ENCODE measurements at places on chromosomes 2 and 18.

DNA sequence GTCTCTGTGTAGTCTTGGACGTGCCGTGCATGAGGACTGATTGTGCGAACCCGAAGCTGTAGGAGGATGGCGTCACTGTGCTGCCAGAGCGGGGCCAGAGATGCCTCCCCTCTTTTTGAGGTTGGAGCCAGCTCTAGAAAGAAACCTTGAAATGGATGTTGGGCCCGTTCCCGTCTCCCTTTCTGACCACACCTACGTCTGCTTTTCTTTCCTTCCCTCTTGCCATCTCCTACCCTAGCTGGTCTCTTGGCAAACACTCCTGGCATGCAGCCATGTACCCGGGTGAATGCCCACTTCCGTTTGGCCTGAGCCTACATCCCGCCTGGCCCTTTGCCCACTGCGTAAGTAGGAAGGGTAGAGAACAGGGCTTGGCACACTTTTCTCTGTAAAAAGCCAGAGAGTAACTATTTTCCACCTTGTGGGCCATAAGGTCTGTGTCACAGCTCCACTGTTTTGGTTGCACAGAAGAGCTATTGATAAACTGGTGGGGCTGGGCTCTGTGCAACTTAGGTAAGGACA lies 37.4 kb downstream of the SH3BP4 start:
- no peak for DNase-seq

GRCh38 chr2:224523626-224524577 lies 61.3 kb downstream of the CUL3 start:
- DNase-seq, result no peak

GRCh38 chr2:67670747-67671183 lies 273.6 kb downstream of the ETAA1 start:
- no peak for DNase-seq

DNA sequence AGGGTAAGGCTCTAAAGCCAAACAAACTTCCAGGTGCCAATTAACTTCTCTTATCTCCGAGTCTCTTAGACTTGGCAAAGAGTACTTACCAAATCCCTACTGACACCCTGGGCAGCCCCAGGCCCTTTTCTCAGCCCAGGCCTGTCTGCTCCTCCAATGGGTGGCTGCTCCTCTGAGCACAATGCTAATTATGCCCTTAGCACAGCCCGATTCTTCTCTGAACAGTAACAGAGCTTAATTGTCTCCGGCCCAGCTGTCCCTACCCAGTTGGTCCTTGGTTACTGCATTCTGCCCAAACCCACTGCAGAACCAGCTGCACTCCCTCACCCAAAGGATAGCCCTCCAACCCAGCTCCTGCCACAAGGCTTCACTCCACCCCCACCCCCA lies 110.3 kb downstream of the SMAD7 start:
- no peak for DNase-seq

DNA sequence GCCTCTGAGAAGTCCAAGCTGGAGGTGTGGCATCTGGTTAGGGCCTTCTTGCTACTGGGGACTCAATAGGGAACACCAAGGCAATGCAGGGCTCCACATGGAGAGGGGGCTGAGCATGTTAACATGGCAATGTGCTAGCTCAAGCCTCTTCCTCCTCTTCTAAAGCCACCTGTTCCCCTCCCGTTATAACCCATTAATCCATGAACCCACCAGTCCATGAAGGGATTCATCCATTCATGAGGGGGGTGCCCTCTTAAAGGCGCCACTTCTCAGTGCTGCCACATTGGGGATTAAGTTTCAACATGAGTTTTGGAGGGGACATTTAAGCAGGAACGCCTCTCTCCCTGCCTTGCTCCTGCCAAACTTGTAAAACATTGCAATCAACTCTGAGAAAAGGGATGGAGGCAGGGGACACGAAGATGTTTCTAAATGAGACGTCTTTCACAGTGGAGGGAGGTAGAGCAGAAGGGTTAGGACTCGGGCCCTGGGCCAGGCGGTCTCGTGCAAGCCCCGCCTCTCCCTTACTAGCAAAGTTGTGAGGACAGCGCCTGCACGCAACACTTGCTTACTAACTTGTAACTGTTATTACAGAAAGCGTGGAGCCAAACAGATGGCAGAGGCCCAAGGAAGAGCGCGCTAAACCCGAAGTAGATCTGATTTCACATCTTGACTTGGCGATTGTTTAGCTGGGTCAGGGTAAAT lies 118.2 kb upstream of the ZNF516 start:
- DNase-seq, result no peak

GRCh38 chr2:128469203-128469602 lies 150.5 kb upstream of the HS6ST1 start:
- DNase-seq, result no peak

DNA sequence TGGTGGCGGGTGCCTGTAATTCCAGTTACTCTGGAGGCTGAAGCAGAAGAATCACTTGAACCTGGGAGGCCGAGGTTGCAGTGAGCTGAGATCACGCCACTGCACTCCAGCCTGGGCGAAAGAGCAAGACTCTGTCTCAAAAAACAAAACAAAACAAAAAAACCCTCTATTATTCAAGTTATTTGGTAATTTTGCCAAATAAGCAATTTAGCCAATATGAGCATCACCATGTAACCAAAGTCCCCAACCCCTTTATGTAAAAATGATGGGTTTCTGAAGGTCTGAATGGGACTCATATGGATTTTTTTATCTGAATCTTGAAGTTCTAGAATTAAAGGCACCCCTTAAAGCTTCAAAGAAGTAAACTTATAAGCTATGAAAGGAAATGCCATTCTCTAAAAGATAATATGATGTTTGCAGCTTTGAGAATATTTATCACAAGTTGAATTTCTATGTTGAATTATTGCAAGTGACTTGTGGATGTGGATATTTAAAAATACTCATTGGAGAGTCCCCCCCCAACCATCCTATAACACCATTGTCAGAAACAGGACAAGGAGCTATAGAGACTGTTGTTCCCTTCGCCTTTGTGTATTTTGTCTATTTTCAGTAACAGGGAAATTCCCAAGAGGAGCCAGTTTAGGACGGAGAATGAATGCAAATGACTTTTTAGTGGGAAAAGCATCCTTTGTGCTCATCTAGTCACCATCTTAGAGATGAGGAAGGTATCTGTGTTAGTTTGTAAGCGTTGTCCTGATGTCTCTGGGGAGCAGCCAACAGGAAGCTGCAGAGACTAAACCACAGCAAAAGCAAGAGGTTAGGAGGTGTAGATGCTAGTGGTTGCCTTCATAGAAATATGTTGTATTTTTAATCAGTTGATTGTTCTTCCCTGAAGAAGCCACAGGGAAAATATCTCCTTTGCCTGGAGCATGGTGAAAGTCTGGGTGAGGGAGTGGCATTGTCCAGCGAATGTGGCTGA lies 68.3 kb downstream of the TET3 start:
- no peak for DNase-seq

- DNase-seq, result no peak
These were observed 17.1 kb downstream of the MXD1 start for GRCh38 chr2:69931832-69932595.

DNA sequence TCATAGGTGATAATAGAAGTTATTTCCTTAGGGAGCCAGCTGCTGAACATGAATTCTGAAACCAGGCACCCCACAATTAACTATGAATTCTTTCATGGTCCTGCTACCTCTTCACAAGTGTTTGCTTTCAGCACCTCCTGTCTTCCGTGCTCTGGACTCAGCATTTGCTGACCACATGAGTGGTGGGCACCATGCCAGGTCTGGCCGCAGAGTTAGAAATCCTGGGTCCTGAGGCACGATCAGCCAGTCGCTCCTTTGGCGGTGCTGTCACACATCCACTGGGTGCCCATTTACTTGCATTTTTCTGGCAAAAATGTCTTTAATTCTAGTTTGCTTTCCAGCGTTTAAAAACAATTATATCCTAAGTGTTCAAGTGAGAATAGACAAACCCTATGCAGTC lies 196.4 kb upstream of the PXDN start:
- no peak for DNase-seq

DNA sequence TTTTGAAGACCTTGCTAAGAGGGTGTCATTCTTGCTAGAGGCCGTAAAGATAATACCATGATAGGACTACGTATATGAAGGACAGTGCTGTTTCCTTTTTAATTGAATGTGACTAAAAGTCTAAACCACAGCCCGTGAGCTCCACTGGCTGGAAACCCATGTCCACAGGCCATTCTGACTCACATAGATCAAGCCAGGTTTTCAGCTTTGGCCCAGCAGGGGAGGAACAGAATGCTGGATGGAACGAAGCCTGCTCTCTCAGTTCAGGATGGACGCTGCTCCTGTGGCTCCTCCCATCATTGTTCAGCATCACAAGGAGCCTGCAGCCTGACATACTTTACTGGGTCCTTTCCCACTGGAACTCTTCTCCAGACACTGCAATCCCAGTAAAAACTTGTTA lies 47.6 kb downstream of the ALPK2 start:
- DNase-seq, result no peak

GRCh38 chr2:212147921-212148513 lies 390.6 kb downstream of the ERBB4 start:
- DNase-seq, result no peak

GRCh38 chr2:207768168-207768865 lies 1.4 kb downstream of the FZD5 start:
- DNase-seq, result no peak

DNA sequence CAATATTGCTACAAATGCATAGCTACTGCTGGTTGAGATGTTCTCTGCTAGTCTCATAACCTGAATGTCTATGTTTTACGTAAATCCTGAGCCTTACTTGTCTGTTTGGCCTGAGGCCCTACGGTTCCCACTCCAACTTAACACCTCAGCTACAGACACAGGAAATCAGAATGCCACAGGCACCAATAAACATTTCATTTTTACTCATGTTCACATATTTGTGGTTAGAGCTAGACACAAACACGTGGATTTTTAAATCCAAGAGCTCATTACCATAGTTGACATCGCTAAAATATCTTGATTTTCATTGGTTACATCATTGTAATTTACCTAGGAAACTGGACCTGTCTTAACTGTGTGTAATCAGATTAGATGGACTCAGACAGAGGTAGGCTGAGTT lies 263.8 kb upstream of the CDH19 start:
- no peak for DNase-seq

DNA sequence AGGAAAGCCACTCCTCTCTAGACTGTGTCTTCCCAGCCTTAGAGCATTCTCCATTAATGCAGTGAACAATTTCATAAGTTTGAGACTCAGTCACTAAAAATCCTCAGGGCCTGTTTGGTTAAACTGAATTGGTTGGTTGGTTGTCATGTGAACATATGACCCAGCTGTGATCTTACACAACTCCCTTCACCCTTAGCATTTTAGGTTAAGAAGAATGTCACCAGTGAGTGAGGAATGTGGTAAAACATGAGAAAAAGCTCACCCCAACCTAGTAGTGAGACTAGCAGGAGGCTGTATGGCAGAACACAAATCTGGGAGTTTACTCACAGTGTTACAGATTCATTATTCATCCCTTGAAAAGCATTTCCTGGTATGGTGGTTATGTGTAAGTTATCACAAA lies 32.4 kb downstream of the LHCGR start:
- no peak for DNase-seq

DNA sequence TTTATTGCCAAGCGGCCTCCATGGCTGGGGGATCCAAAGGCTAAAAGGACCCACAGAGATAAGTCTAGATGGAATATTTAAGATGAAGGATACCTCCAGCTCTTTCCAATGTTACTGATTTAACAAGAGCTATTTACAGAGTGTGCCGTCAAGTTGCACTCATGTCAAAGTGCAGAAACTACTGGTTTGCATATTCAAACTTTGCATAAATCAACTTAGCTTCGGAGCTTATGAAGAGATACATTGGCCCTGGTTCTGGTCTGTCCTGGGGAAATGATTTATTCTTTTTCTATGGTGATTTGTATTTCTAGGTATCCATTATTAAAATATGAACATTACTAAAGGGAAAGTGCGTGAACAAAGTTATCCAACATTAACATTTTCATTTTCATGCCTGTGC lies 14.4 kb upstream of the MYO5B start:
- no peak for DNase-seq

DNA sequence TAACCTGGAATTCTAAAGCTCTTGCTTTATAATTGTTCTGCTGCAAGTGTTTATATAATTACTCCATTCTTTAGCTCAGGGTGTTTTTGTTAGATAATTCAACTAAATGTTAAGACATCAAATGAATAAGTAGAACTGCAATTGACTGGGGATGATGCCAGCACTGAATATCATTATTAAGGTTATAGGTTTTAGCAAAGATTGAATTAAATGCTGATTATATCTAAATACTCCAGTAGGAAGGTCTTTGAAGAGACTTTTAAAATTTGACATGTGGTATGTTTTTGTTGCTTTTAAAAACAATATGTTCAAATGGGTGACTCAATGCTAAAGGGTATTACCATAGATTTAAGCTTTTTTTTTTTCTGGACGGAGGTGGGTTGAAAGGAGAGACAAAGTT lies 170.1 kb upstream of the THUMPD2 start:
- no peak for DNase-seq

DNA sequence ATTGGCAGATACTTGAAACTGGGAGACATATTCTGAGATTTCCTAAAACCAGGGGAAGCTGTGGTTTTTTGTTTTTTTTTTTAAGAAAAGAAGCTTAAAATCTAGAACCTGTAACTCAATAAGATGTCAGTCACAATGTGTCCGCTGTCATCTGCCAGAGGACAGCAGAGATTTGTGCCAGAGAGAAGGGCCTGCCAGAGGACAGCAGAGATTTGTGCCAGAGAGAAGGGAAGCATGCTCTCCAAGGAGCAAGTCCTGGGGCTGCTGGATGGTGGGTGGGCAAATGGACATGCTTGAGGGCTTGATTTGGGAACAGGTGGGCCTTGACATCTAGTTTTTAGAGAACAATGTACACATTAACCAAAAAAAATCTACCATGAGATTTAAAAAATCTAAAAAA lies 77.9 kb downstream of the CCDC93 start:
- DNase-seq, result no peak

DNA sequence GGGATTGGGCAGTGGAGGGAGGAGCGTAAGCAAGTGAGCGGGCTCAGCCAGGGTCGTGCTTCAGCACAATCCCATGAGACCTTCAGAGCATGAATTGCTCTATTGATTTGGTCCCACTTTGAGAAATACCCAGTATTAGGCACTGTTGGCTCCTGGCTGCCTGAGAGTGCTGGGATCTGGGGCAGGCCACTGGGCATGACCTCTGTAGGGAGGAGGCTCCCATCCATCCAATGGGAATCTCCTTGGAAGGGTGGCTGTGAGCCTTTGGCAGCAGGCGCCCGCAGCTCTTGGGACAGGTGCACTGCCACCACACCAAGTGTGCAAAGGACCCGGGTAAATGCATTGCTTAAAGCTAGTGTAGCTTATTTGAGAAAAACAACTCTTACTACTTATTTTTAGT lies 137.5 kb downstream of the LDLRAD4 start:
- DNase-seq, result no peak

- no peak for DNase-seq
These were observed 360.1 kb downstream of the LPIN1 start for GRCh38 chr2:12106440-12107080.

GRCh38 chr2:57333221-57333620 lies 713.4 kb upstream of the VRK2 start:
- no peak for DNase-seq

DNA sequence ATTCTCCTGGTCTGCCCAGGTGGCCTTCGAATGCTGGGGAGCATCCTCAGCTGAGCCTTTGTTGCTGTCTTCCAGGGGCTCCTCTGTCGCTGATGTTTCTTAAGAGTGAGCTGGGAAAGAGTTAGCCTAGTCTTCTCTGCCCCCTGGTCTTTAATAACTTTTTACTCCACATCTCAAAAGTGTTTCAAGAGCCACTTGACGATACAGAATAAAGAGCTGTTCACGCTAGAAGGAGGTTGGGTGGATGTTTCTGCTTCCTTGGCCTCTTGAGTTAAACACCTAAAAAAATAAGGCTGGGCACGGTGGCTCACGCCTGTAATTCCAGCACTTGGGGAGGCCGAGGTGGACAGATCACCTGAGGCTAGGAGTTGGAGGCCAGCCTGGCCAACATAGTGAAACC lies 2.8 kb upstream of the BUB1 start:
- no peak for DNase-seq

- DNase-seq, result no peak
These were observed 3.6 kb downstream of the LRRTM1 start for GRCh38 chr2:80300954-80301353.
